Activated CD4-positive, alpha-beta T cell treated with anti-CD3 and anti-CD28 coated beads, Interleukin-2, amount 50 U/mL, for 24 hours (primary cell): ENCODE measurements at places on chromosomes 2 and 18.

GRCh38 chr18:75500545-75500944, 73.0 kb upstream of the SMIM21 start:
- DNase-seq = no peak

GRCh38 chr2:186918495-186918894, 69.5 kb upstream of the ZSWIM2 start:
- DNase-seq = no peak

DNA sequence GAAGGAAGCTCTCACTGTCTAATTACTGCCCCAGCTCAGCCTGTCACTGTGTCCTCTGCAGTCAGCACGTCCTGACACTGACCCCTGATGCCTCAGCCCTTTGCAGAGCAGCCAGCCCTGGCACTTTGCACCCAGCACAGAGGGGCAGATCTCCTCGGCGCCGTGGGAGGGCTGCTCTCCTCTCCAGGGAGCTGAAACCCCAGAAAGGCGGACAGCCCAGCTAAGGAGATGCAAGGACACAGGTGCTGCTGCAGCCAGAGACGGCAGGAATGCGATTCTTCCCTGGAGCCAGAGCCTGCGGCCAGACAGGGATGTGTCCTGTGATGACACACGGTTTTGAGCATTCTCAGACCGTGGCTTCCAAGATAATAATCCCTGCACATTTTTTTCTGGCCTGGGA, 34.5 kb upstream of the SIX3 start:
- no peak for DNase-seq

DNA sequence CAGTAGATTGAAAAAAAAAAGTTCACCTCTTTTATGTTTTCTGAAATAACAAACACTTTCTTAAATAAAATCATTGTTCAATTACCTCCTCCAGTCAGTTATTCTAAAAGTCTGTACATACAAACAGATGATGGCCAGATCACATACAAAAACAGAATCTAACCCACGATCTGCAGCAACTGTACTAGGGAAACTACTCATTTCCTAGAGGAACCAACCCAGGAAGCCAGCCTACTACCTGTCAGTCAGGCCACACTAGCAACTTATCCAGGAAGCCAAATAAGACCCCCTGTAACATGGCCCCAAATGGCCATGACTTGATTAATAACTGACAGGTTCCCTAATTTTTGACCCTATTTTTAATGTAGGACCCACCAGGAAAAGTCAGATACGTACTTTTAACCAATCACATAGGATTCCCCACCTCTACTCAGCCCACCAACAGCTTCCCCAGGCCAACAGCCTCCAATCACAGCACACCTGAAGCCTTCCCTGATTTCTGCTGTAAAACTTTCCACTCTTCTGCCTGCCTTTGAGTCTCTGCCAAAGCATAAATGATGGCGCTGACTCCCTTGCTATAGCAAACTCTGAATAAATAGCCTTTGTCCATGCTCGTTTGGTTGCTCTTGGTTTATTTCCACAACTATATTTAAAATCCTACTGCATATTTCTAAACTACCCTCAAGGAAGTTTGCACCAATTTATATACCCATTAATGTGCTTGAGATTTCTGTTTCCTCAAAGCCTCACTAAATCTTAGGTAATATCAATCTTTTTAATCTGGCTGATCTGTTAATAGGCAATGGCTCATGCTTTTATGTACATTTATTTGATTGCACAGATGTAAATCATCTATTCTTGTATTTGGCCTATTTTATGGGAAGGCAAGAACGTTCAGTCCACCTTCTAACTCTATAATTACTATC, 486.4 kb downstream of the FBXO15 start:
- no peak for DNase-seq

- no peak for DNase-seq
These were observed 119.7 kb downstream of the PDCL3 start for GRCh38 chr2:100682536-100682935.
